ENCODE measurements at places on chromosomes 2 and 18.

GRCh38 chr2:12918835-12919445 is 202.2 kb downstream of the TRIB2 start:
- no peak for DNase-seq

- DNase-seq: no peak
Measured at GRCh38 chr2:98282109-98282508, 64.1 kb upstream of the CNGA3 start.

DNA sequence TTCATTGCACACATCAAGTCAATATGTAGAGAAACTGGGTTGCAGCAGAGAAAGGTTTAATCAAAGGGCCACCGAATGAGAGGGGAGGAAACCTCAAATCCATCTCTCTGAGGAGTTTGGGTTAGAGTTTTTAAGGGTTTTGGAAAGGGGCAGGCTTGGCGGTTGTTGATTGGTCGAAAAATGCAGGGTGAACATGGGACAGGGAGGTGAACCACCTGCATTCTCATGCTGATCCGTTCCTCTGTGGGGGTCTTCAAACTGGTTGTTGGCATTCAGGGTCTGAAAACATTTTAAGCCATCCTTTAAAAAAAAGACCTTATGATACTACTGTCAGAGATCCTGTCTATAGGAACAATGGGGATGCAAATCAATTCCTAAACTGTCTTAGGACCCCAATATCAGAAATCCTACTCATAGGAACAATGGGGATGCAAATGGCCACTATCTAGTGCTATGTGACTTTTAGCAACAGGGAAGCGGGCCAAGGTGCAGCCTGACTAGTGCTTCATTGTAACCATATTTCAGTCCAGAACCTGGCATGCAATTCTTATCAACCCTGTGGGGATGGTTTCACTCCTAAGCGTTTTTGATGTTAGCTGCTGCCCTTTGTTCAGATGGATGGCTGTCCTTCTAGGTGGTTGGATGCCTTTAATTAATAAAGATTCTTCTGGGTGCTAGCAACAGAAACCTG is 120.1 kb upstream of the MGAT5 start:
- DNase-seq: no peak

GRCh38 chr2:235238537-235238936 is 255.3 kb upstream of the AGAP1 start:
- no peak for DNase-seq

GRCh38 chr2:163247156-163247846 is 408.7 kb upstream of the KCNH7 start:
- DNase-seq: no peak

DNA sequence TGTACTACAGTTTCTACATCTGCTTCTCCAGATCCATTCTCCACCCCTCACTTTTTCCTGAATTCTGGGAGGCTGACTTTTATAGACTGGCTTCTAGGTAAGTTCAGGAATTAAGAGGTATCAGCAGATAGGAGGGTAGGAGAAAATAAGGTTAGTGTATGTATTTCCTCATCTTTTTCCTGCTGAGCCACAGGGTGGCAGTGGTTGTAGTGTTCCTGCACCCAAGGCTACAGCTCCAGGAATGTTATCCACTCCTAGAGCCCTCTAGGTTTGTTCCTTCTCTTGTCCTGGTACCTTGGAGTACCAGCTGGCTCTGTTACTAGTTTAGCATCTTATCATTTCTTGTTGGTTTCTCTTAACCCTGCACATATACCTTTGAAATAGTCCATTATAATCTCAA is 40.7 kb upstream of the C2orf66 start:
- no peak for DNase-seq

- no peak for DNase-seq
Measured at GRCh38 chr2:11498543-11499034, 32.6 kb upstream of the E2F6 start.

DNA sequence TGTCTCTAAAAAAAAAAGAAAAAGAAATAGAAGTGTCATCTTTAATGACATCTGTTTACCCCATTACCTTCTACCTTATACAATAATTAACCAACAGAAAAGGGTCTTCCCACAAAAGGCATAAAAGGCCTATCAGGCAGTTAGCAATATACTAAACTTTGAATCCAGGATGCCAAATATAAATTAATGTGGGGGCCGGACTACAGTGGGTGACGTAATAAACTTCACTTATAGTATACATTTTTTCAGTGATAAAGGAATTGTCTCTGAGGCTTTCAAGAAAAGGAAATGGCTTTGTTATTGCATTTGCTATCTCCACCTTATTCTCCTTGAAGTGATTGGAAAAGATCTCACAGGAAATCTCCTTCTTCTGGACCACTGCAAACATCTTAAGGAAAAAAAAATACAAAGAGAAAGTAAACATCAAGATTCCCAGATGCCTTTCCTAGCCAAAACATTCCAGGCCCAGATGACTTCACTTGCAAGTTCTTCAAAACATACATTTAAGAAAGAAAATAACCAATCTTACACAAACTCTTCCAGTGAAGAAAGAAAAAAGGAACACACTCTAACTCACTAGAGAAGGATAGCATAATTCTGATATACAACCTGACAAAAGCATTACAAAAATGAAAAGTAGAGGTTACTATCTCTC is 126.2 kb upstream of the CAB39 start:
- DNase-seq: no peak

Data from mesenteric fat pad (tissue), 1 donor.